CD4-positive, alpha-beta T cell treated with Interleukin-17A for 4 hours (primary cell): ENCODE measurements at places on chromosomes 12 and 14.

DNA sequence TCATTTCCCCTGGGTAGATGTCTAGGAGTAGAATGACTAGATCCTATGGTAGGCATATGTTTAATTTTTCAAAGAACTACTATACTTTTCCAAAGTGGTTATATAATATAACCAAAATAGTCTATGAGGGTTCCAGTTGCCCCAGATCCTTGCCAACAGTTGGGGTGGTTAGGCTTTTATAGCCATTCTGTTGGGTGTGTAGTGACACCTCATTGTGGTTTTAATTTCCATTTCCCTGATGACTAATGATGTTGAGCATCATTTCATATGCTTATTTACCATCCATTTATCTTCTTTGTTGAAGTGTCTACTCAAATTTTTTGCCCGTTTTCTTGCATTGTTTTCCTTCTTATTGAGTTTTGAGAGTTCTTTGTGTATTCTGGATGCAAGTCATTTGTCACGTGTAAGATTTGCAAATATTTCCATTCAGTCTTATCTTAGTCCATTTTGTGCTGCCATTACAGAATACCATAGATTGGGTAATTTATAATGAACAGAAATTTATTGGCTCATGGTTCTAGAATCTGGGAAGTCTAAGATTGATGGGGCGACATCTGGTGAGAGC is 4.7 kb downstream of the SYNE2 start:
- DNase-seq = peak; percentile 50

DNA sequence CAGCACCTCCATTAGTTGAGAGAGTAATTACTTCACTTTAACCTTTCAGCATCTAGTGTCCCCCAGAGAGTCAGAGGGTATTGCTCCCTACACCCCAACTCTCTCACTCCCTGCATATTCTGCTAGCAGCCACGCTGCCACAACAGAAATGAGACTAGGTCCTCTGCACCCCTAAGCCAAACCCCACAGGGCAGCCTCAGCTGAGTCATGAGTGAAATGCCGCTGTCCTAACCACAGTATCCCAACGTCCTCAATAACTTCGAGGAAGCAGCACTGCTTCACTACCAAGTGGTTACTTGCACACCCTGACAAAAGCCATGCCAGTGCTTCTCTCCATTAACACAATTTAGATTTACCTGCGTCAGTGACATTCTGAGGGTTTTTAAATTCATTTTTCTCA is 6.9 kb upstream of the LYZ start:
- no peak for DNase-seq

- no peak for DNase-seq
These were observed 261.7 kb downstream of the NEDD1 start for GRCh38 chr12:97168804-97169203.

DNA sequence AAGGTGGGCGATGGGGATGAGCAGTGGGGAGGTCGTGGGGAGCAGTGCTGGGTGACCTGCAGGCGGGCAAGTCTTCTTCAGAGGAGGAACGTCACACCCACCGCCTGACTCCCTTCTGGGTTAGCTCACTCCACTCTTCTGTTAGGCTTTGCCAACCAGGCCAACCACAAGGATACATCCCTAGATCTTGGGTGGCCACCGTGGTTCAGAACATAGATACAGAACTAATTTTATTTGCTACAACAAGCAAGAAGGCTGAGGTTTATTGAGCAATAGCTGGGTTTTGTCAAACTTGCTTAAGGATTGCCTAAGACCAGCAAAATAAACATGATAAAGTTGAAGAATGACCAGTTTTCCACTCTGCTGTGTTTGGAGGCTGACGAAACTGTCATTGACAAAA is 109.4 kb downstream of the DACT1 start:
- DNase-seq = no peak

- DNase-seq = no peak
These were observed 30.9 kb downstream of the TBC1D15 start for GRCh38 chr12:71870416-71870815.

DNA sequence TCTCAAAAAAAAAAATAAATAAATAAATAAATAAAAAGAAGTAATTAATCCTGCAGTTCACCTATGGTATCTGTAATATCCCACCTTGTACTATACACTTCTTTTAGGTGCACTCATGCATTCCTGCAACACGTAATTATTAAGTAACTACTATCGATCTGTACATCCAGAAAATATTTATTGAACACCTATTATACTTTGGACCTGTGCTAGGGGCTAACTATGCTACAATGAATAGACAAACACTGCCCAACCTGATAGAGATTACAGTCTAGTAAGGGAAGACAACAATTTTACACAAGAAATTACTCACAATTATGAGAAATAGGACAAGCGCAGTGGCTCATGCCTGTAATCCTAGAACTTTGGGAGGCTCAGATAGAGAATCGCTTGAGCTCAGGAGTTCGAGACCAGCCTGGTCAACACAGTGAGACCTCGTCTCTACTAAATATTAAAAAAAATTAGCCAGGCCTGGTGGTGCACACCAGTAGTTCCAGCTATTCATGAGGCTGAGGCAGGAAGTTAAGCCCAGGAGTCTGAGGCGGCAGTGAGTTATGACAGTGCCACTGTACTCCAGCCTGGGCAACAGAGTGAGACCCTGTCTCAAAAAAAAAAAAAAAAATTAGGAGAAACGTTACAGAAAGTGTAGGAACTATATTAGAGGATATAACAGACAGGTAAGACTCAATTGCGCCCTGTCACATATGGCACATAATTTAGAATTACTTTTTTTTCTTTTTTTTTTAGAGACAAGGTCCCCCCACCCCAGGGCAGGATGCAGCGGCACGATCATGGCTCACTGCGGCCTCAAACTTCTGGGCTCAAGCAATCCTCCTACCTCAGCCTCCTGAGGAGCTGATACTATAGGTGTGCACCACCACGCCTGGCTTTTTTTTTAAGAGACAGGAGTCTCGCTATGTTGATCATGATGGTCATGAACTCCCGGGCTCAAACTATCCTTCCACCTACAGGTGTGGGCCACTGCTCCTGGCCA is 1.2 kb downstream of the NRDE2 start:
- no peak for DNase-seq

- DNase-seq = no peak
These were observed 5.9 kb upstream of the ORAI1 start for GRCh38 chr12:121620333-121620891.

GRCh38 chr12:13981990-13982389 is 588 bp upstream of the GRIN2B start:
- DNase-seq = no peak

DNA sequence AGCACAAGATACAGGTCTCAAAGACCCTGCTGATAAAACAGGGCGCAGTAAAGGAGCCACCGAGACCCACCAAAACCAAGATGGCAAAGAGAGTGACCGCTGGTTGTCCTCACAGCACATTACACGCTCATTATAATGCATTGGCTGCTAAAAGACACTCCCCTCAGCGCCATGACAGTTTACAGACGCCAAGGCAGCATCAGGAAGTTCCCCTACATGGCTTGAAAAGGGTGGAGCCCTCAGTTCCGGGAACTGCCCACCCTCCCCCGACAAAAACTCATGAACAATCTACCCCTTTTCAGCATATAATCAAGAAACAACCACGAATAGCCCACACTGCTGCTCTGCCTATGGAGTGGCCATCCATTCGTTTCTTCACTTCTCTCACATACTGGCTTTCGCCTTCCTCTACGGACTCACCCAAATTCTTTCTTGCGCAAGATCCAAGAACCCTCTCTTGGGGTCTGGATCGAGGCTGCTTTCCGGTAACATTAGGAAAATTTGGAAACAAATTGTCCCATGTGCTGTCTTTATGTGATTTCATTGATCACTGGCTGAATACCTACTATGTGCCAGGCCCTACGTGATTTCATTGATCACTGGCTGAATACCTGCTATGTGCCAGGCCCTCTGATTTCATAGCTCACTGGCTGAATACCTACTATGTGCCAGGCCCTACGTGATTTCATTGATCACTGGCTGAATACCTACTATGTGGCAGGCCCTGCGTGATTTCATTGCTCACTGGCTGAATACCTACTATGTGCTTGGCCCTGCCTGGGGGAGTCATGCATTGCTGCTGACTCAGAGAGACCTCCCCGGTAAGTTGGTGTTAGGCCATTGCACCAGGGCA is 126.4 kb downstream of the PIWIL1 start:
- no peak for DNase-seq

GRCh38 chr12:53960187-53961024 is 5.7 kb downstream of the HOXC12 start:
- DNase-seq = no peak

DNA sequence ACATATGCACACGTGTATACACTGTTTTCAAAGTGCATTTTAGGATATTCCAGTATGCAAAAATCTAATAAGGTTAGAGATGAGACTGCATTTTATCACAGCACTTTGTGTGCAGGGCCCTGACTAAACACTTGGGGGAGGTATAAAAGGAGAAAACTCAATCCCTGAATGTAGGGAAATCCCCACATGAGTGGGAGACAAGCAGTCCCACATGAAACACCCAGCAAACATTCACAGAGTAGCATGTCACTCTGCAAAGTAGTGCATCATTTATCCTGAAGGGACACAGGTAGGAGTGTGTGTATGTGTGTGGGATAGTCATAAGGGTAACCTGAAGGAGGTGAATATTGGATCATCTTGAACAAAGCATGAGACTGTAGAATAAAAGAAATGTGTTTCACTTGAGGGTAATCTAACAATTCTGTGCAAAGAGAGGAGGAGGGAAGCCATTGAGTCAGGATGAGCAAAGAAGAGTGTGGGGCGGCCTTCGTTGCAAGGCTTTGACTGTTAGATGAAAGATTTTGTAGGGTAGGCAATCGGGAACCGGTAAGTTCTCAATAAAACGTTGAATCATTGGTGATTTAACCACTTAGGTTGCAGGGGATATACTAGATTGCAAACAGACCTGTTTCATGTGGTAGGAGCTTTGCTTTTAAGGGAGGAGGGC is 2.9 kb downstream of the PRPF40B start:
- no peak for DNase-seq

DNA sequence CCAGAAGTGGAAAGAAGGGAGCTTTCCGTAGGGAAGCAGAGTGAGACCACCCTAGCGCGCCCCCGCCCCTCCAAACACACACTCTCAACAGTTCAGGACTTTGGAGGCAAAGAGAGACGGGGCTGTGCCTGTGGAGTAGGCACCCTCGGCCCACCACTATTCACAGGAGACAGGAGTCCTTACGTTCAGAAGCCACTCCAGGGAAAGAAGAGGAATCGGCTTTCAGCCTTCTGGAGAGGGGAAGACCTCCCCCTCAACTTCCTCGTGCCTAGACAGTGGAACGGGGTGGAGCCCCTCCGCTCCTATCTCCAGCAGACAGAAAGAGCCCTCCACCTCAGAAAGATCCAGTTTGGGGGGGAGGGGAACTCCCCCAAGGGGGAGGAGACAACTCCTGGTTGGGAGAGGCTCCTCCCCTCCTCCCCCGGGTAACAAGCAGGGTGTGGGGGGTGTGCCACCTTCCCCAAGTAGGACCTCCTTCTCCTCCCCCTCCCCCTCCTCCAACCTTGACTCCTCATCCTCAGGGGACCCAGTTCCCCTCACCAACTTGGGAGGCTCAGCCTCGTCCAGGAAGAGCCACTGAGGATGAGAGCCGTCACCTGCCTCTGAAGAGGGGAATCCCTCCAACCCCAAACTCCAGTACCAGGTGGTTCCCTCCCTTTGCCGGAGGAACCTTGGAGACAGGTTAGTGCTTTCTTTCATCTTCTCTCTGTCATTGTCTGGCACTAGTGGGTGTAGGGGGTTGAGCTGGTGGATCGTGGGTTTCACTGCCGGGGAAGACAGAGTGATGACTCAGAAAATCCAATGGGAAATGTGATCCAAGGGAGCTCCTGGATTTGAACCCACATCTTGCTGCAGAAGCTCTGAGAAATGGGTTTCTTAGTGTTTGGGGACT is 883 bp downstream of the FOXJ2 start:
- DNase-seq = peak; percentile 69

- no peak for DNase-seq
These were observed 319.3 kb upstream of the NOVA1 start for GRCh38 chr14:26917086-26917485.

- DNase-seq = no peak
These were observed 93.6 kb downstream of the TXNDC16 start for GRCh38 chr14:52458721-52459085.

DNA sequence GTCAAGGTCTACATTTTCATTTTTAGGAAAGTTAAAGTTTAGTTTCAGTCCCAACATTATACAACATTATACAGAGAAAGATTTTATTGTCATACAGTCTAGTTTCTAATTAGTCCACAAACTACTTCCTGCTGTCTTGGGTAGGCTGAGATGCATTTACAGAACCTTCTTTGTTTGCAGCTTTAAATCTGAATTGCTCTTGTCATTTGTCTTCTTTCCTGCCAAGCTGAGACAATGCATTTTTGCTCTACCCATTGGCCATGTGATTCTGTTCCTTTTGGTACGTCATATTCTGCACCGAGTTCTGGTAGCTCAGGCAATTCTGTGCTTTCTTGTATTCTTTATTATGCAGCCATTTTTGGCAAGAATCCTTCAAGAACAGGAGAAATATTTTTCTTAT is 228.5 kb downstream of the ATP23 start:
- DNase-seq = no peak

DNA sequence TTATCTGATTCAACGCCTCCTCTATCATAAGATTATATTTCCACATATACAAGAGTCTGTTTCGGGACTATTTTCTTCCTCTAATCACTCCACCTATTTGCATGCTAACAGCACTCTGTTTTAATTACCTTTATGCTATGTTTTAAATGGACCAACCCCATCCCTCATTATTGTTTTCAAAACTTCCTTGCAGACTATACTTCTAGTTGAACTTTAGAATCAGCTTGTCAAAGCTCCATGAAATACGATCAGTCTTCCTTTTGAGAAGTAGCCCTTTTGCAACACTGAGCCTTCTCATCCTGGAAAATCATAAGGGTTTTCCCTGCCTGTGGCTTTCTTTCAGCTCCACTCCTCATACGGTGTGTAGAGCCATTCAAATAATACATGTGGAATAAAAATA is 36.9 kb downstream of the ATG14 start:
- DNase-seq = no peak

GRCh38 chr12:66269757-66270383 is 32.4 kb upstream of the HELB start:
- peak; percentile 34 for DNase-seq

GRCh38 chr14:79242666-79243065 is 968.6 kb downstream of the DIO2 start:
- DNase-seq = no peak

DNA sequence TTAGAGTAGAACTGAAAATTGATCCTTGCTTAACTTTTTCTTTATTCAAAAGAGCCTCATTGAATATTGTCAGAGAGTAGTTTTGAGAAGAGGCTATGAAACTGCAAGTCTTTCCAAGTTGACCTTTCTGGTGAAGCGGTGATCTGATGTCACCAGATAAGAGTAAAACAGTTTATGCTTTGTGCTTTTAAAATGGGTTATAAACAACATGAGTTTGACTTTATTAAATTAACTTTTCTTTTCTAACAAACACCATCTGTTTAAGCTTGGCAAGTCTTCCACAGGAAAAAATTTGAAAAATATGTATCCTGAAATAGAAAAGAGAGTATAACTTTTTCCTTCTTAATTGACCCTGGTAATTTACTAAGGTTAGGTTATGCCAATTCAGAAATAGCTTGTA is 408.7 kb upstream of the NOVA1 start:
- no peak for DNase-seq

DNA sequence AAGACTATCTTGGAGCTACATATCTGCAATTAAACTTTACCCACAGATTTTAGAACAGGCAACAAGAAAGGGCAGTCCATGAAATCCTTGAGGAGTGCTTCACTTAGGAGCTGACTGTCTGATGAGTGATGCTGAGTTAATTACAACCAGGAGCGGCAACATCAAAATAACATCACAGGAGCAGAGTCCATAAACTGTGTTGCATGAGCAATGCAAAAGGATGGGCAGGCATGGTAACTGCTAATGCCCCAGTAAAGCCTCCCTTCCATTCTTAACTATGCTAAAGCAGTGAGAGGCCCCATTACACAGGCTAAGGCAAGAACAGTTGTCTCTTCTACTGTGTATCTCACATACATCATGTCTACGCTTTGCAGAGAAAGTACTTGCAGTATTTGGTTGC is 156.6 kb downstream of the PAX9 start:
- DNase-seq = no peak
